ENCODE measurements at places on chromosomes 4 and X.

DNA sequence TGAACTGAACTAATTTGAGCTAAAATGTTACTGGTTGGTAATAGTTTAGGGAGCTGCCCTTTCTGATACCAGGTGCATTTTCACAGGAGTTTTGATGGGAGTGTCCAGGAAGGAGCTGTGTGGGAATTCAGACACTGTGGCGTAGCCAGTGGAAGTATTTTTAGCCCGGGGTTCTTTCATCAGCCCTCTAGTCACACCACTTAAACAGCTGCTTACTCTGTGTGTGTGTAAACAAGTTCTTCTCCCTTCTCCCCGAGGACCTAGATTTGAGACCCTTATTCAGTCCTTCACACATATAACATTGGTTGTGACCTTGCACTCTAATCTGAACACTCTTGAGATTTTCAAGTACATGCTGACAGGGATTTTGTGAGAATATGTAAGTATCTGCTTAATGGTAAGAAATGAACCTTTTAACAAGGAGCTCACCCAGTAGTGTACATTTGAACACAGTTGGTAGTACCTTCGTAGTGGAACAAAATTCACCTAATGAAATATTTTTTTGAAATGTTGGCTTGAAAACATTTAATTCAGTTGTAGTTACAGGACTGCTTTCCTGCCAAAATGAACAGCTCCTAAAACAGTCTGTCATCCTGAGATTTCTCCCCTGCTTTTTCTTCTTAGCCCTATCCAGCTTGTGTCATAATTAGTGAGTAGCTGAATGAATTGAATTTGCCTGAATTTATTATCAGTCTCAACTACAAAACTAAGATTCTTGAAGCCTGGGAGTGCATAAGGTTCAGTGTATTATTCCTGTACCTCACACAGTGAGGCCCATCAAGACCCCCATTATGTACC, 61.8 kb downstream of the BMPR1B start:
- no peak for DNase-seq

- DNase-seq, result no peak
These were observed 30.1 kb upstream of the ANAPC4 start for GRCh38 chr4:25346913-25347312.

DNA sequence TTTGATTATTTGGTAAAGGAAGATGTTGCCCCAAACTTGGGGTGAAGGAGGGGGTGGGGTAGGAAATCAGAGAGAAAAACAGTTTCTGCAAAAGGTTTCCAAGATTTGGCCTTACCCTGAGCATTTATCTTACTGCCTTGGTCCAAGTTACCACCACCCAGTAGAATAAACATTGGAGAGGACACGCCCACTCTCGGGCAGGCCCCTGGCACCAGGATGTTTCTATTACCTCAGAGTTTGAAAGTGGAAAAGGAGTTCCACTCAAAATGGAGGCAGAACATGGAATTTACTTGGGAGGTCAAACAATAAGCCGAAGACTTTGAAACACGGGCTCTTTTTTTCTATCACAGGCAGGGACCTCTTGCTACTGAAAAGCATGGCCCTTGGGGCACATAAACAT, 113.7 kb downstream of the CHRNA9 start:
- DNase-seq, result peak; percentile 56

DNA sequence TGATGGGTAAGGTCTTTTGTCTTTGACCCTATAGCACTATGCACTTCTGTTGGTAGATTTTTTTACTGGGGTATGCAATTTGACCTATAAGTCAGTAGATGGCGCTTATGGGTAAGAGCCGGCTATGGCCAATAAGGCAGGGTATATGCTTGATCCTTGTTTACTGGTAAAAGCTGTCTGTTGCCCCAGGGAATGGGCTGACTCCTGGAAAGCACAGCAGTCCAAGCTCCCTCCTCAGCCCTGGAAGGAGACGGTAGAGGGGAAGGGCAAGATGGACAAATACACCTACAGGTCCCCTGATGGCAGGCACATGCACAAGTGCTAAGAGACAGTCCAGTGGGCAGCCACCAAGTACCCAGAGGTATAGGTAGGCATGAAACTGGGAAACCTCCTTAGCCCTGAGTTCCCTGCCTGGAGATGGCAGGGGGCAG, 63.7 kb downstream of the ADAMTS3 start:
- DNase-seq, result no peak

- no peak for DNase-seq
These were observed 13.3 kb downstream of the CLDN2 start for GRCh38 chrX:106933538-106933961.

- no peak for DNase-seq
These were observed 395.9 kb upstream of the EMCN start for GRCh38 chr4:100913685-100914084.

- no peak for DNase-seq
These were observed 7.8 kb upstream of the GLOD5 start for GRCh38 chrX:48753708-48754228.

GRCh38 chr4:41256740-41257256, at the start of gene UCHL1:
TSS of gene UCHL1 (plus strand) at chr4:41256928. CDS start at chr4:41256977, 49 bp downstream.
- DNase-seq, result no peak

GRCh38 chrX:150966235-150966634, 16.9 kb upstream of the HMGB3 start:
- DNase-seq, result no peak

GRCh38 chr4:103923551-103923950, 203.8 kb upstream of the TACR3 start:
- no peak for DNase-seq

DNA sequence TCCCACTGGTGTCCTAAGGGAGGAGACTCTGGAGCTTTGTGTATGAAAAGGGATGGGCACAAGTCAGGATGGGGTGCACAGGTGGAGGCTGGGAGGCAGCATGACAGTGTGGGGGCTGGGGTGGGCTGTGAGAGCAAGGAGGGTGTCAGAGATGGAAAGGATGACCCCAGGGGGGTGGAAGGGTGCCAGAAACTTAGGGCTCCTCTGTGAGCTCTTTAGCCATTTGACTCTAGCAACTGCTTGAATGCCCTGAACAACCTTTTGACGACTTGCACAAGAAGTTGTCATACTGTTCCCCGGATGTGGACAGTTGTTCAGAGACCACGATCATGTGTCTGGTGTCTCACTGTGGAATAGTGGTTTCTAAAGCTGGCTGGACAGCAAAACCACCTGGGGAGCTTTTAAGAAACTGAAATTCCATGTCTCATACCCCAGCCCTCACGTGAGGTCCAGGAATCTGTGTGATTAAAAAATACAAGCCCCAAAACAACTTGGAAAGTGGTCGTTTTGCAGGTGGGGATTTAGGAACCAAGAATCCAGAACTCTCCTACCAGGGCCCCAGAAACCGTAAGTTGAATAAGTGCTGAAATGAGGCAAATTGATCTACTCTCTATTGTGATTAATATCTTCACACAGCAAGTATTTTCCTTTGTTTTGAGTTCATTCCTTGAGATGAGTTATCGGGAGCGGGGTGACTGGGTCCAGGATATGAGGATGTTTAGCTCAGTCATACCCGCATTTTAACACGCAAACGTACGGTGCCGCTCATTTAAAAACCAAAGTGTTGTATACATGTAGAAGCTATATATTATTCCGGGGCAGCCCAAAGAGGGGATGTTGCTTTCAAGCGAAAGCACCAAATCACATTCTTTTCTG, 3.4 kb downstream of the RHOH start:
- DNase-seq, result no peak

GRCh38 chr4:109921384-109921808, 8.7 kb downstream of the EGF start:
- DNase-seq, result no peak

DNA sequence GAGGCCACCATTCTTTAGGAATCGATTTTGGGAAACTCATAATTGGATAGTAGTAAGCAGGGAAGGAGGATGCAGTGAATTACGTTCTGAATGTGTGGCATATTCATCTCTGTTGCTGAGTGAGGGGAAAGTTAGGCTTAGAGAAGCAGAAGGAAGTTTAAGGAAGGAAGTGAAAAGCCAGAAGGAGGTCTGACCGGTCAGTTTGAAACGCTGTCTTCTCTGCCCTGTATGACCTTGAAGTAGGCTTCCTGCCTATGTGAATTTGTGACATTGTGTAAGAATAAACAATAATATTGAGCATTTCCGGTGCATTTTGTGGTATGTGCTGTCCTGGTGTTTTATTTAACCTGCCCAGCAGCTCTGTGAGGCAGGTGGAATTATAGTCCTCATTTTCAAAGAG, 67.3 kb downstream of the PDLIM5 start:
- no peak for DNase-seq

GRCh38 chr4:180106997-180107396, 2136.2 kb upstream of the TENM3 start:
- DNase-seq, result no peak

GRCh38 chrX:56788717-56789122, 59.7 kb downstream of the NBDY start:
- peak; percentile 39 for DNase-seq

DNA sequence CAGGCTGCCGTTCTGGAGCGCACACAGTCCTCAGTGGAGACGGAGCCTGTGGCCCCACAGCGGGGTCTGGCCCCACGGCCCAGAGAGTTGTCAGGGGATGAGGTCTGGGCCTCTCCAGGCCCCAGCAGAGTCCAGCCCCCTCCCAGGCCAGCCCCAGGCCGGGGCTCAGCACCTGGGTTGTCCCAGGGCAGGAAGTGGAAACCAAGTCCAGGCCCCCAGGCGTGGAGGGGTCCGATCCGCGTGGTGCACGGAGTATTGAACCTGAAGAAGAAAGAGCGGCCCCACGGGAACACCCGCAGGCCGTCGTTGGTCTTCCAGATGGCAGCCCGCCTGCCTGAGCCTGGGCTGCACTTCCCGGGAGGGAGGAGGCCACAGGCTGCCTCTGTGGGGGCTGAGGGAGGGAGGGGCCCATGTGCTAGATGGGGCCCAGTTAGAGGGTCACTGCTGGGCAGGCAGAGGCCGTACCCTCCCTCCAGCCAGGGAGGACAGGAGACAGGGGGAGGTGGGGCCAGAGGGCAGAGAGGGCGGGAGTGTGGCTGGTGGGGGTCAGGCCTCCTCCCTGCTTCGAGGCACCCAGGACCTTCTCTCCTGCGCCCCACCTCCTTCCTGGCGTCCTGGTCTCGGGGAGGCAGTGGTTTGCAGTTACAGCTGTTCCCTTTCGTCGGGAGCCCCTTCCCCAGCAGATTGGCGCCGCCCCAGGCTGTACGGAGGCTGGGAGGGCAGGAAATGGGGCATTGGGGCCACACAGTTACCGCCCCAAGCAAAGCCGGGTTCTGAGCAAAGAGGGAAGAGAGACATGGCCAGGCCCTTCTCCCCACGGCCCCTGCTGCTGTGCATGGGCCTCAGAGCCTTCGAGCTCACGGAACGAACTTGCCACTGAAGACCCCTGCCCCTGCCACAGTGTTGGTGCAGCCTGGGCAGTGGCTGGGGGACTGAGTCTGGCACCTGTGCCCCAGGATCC, 8.1 kb downstream of the HGFAC start:
- no peak for DNase-seq

DNA sequence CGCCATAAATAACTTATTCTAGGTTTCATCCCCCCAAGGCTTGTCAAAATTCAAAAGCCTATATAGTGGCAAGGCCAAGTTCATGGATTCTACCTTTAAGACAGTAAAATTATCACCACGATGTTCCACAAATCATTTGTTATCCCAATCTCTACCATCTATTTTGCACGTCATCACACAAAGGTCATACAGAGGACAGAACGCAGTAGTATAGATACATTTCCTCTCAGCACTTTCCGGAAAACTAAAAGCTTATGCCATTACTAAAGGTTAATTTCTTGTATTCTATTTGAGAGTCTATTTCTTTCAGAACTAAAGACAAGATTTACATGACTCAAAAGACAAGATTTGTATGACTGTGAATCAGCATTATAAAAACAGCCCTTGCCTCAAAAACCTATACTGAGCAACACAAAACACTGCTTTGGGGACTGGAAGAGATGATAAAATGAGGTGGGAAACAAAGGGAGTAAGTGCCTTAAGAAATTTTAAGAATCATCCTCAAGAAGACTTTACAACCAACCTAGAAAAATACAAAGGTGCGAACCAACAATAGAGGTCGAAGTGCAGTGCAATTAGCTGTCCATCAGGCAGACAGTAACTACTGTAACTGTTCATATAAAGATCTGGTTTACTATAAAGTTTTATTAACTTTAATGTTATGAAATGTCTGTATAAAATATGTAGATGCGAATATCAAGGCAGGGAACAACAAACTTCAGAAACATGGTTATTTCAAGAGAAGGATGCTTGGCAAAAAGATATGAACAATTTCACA, 7.6 kb downstream of the UBE2D3 start:
- DNase-seq, result no peak

- no peak for DNase-seq
These were observed 23.3 kb upstream of the REPS2 start for GRCh38 chrX:16923157-16923556.

GRCh38 chrX:150212672-150213480, 150.2 kb upstream of the MAMLD1 start:
- DNase-seq, result peak; percentile 30

DNA sequence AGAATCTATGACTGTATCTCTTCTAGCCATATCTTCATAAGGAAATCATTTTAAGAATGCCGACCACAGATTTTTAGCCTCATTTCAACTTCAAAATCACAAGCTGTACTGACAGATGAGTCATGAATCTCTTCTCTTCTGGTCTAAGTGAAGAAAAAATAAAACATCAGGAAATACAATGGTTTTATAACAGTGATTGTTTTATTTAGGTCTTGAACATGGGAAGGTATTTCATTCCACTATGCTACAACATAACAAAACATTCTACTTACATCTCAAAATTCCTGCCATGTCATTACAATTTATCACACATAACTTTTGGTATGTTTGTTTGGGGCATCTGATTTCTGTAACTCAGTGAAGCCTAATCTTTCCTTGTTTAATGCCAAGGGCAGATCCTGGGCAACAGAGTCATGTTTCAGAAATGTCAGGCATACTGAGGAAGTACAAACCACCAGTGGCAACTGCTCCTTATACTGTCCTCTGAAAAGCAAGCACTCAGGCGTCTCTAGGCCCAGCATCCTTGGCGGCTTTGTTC, 325.0 kb downstream of the PDHA2 start:
- DNase-seq, result no peak

DNA sequence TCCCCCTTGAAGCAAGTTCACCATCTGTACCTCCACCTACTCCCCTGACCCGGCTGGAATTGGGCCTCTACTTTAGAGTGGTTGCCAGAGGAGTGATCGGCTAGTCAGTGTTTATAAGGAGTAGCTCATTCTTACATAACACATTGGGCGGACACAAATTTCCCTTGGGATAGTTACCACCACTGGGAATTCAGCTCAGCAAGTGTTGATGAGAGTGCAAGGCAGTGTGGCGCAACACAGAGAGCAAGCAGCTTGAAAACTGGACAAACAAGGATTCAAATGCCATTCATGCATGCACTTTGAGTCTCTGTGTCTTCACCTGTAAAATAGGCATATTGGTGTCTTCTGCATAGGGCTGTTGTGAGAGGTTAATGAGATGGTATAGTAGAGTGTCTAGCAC, 92.7 kb downstream of the STK32B start:
- DNase-seq, result no peak

Measured in prostate gland (tissue), 2 donors.